ENCODE measurements at places on chromosomes 16 and 17.

GRCh38 chr16:31038993-31039392 lies 5.6 kb downstream of the STX4 start:
- DNase-seq, result no peak

DNA sequence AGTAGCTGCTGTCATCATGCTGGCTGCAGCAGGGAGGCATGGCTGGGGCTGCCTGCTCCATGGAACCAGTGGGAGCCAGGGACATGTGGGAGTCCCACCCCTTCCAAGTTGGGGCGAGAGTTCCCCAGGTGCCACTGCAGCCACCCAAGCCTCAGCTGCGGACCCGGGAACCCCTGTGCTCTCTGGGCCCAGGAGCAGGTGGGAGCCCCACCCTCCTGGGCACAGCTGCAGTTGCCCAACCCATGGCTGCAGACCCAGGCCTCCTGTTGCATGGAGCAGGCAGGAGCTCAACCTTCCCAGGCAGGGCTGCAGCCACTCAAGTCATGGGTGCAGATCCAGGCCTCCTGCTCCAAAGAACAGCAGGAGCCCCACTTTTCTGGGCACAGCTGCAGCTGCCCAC lies 274.2 kb upstream of the KCNJ16 start:
- no peak for DNase-seq

DNA sequence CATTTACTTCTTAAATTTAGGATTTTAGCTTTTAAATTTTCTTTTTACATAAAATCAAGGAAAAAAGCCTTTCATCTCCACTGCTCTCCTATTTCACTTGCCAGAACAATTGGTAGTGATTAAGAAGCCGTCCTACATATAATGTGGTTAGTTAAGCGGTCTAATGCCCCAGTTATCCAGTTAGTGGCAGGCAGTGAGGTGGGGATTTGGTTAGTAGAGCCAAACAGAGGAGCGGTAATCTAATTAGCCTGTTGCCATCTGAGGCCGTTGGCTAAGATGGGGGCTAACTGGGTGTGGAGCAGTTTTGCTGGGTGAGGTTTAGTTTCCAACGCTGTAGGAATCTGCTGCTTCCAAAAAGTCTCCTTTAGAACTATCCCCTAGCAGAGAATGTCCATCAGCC lies 22.4 kb downstream of the SNX11 start:
- DNase-seq, result no peak

- peak; percentile 50 for DNase-seq
These were observed 38.2 kb downstream of the PSME3IP1 start for GRCh38 chr16:57147381-57148221.

GRCh38 chr17:72457712-72458111 lies 336.9 kb downstream of the SOX9 start:
- no peak for DNase-seq

DNA sequence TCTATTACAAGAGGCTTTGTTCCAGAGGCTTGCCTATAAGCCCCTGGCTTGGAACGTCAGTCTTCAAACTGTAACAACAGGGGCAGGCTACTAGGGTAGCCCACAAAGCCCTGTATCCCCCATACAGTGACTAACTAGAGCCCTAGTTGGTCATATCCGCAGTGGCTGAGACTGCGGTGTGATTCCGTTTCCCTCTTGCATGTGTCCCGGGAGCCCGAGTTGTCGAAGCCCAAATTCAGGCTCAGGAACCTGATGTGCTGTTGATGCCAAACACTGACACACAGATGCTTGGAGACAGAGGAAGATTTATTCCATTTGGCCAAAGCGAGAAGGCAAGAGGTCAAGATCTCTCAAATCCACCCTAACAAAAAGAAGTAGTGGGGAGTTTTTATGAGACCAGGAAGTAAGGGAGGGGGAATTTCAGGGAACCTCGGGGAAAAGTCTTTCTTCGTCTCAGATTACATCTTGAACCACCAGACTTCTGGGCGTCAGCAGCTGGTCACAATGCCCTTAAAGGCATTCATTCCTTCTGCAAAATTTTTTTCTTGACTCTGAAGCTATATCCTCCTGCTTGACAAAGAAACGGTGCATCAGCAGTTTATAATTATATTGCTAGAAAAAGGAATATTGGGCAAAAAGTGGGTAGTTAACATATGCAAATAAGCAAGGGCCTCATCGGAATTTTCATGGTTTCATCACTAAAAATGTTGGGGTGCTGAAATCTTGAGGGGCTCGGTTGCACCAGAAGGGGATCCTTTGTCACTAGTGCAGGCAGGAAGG lies 879 bp downstream of the SLFN5 start:
- DNase-seq, result peak; percentile 65

- DNase-seq, result no peak
These were observed 1.4 kb downstream of the TENT4B start for GRCh38 chr16:50154420-50154950.

Data from lung (tissue), 17 donors.